ENCODE measurements at places on chromosomes 7 and 10.

GRCh38 chr7:123351516-123352505 is 152.0 kb upstream of the SLC13A1 start:
- no peak overlapping the region for H3K27ac ChIP-seq
- no peaks in the 10 kb centered on the region for H3K36me3 ChIP-seq
- no peak for DNase-seq
- H3K4me3 ChIP-seq = no peak overlapping the region

GRCh38 chr10:25888627-25889026 is 45.4 kb upstream of the MYO3A start:
- H3K27me3 ChIP-seq = peaks cover 13% of the 10 kb centered on the region
- DNase-seq = no peak
- H3K4me1 ChIP-seq = no peaks in the 10 kb centered on the region
- H3K27ac ChIP-seq = no peak overlapping the region
- no peaks in the 10 kb centered on the region for H3K36me3 ChIP-seq

DNA sequence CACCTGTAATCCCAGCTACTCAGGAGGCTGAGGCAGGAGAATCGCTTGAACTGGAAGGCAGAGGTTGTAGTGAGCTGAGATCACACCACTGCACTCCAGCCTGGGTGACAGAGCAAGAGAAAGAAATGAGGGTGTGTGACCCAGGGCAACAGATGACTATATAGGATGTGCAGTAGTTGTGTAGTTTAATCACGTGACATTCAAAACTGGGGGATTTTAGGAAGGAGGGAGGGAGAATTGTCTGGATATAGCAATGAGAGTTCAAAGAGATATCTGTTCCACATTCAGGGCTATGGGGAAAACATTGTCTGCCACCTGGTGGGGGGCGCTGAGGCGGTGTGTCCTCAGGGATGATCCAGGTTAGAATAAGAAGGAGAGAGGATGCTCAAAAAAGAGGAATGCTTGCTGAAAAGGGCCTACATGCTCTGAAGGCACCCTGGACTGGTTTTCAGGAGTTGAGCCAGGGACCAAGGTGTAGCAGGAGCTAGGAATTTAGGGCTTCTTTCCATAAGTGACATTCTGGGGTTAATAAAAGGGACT is 7.8 kb upstream of the ZYX start:
- H3K4me3 ChIP-seq = no peak overlapping the region
- H3K36me3 ChIP-seq = peaks cover 1% of the 10 kb centered on the region
- H3K27ac ChIP-seq = no peak overlapping the region

DNA sequence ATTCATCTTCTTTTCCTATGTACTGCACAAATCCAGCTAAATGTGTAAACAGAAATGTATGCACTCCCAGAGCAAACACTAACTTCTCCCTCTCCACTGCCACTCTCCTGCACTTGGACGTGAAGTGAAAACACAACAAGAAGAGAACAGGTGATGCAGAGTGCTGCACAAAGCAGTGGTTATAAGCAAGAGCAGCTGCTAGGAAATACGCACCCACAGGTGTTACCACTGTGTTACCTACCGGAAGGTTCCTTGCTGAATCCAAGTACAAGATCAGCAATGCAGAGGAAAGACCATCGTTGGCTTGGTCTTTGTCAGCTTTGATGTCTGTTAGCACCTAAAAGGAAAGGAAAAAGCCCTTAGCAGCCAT is 54.6 kb upstream of the NCAPG2 start:
- no peak overlapping the region for H3K4me3 ChIP-seq
- H3K27ac ChIP-seq = no peak overlapping the region
- H3K4me1 ChIP-seq = no peaks in the 10 kb centered on the region
- H3K36me3 ChIP-seq = peaks cover 60% of the 10 kb centered on the region

- no peak overlapping the region for H3K27ac ChIP-seq
- H3K27me3 ChIP-seq = no peaks in the 10 kb centered on the region
- H3K4me1 ChIP-seq = no peaks in the 10 kb centered on the region
- DNase-seq = no peak
- H3K36me3 ChIP-seq = peaks cover 4% of the 10 kb centered on the region
Measured at GRCh38 chr7:40418983-40419382, 284.2 kb downstream of the SUGCT start.

DNA sequence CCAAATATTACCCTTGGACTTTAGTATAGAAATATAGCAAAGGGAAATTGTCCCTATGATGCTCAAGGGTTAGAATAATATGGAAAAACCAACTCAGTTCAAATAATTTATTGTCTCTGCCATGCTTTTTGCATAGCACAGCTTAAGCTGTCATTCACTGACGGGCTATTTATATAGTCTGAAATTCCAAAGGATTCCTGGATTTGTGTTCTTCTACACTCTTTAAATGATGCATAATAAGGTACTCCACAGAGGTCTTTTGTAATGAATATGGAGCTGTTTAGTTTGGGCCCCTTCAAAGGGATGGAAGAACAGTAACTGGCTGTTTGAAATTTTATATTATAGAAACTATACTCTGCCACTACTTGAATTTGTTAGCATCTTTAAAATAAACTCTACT is 276.6 kb upstream of the FERD3L start:
- no peaks in the 10 kb centered on the region for H3K27me3 ChIP-seq
- no peak overlapping the region for H3K27ac ChIP-seq
- H3K4me3 ChIP-seq = no peak overlapping the region
- no peaks in the 10 kb centered on the region for H3K4me1 ChIP-seq
- no peaks in the 10 kb centered on the region for H3K36me3 ChIP-seq

DNA sequence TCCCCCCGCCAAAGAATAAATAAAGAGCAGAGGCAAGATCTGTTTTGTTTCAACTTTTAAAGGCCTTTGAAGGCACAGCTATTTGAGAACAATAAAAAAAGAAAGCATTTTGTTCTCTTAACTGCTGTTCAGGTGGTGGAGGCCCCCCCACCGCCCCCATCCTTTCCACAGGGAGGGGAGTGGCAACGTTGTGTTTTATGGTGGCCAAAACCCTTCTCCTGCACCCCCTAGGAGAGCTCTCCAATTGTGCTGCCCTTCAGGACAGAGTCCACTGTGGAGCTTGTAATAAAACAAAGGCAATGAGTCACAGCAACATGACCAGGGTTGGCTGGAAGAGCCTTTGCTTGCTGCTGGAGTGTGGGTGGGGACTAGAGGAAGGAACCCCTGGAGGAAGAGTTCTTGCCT is 987.9 kb downstream of the KCNMA1 start:
- no peak for DNase-seq
- H3K4me1 ChIP-seq = no peaks in the 10 kb centered on the region
- H3K4me3 ChIP-seq = no peak overlapping the region

- peaks cover 17% of the 10 kb centered on the region for H3K27me3 ChIP-seq
- H3K27ac ChIP-seq = no peak overlapping the region
- H3K36me3 ChIP-seq = no peaks in the 10 kb centered on the region
Measured at GRCh38 chr7:46229409-46229808, 308.3 kb upstream of the IGFBP3 start.

DNA sequence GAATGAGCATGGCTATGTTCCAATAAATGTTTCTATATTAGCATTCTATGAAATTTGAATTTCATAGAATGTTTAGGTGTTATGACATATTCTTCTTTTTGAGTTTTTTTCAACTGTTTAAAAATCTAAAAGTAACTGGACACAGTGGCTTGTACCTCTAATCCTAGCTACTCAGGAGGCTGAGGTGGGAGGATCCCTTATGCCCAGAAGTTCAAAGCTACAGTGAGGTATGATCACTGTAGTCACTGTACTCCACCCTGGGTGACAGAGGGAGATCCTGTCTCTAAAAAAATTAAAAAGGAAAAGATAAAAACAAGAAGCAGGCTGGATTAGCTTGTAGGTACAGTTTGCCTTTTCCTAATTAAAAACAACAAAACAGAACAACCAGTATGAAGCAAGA is 95.1 kb downstream of the NRBF2 start:
- no peak overlapping the region for H3K4me3 ChIP-seq
- peaks cover 28% of the 10 kb centered on the region for H3K4me1 ChIP-seq
- no peaks in the 10 kb centered on the region for H3K27me3 ChIP-seq
- H3K36me3 ChIP-seq = peaks cover 12% of the 10 kb centered on the region
- H3K27ac ChIP-seq = peak overlapping the region; percentile 93

GRCh38 chr7:114160925-114161324 is 242.1 kb upstream of the PPP1R3A start:
- H3K4me3 ChIP-seq = no peak overlapping the region
- no peaks in the 10 kb centered on the region for H3K27me3 ChIP-seq
- H3K4me1 ChIP-seq = no peaks in the 10 kb centered on the region
- H3K27ac ChIP-seq = no peak overlapping the region
- H3K36me3 ChIP-seq = no peaks in the 10 kb centered on the region

- H3K27me3 ChIP-seq = no peaks in the 10 kb centered on the region
- H3K36me3 ChIP-seq = peaks cover 27% of the 10 kb centered on the region
- no peaks in the 10 kb centered on the region for H3K4me1 ChIP-seq
- no peak overlapping the region for H3K27ac ChIP-seq
- H3K4me3 ChIP-seq = no peak overlapping the region
Measured at GRCh38 chr7:127996253-127997071, 34.8 kb downstream of the LRRC4 start.

GRCh38 chr10:287026-287709 is 151.9 kb downstream of the ZMYND11 start:
- H3K27me3 ChIP-seq = no peaks in the 10 kb centered on the region
- peaks cover 4% of the 10 kb centered on the region for H3K36me3 ChIP-seq
- H3K4me3 ChIP-seq = no peak overlapping the region
- H3K4me1 ChIP-seq = peaks cover 25% of the 10 kb centered on the region
- no peak overlapping the region for H3K27ac ChIP-seq

GRCh38 chr10:131698986-131699385 is 201.8 kb upstream of the PPP2R2D start:
- H3K27me3 ChIP-seq = no peaks in the 10 kb centered on the region
- H3K36me3 ChIP-seq = no peaks in the 10 kb centered on the region
- H3K4me1 ChIP-seq = no peaks in the 10 kb centered on the region
- no peak overlapping the region for H3K4me3 ChIP-seq
- DNase-seq = no peak
- H3K27ac ChIP-seq = no peak overlapping the region

- no peaks in the 10 kb centered on the region for H3K36me3 ChIP-seq
- no peak overlapping the region for H3K27ac ChIP-seq
- DNase-seq = no peak
- H3K27me3 ChIP-seq = no peaks in the 10 kb centered on the region
Measured at GRCh38 chr10:74445493-74445892, 294.5 kb downstream of the ADK start.

DNA sequence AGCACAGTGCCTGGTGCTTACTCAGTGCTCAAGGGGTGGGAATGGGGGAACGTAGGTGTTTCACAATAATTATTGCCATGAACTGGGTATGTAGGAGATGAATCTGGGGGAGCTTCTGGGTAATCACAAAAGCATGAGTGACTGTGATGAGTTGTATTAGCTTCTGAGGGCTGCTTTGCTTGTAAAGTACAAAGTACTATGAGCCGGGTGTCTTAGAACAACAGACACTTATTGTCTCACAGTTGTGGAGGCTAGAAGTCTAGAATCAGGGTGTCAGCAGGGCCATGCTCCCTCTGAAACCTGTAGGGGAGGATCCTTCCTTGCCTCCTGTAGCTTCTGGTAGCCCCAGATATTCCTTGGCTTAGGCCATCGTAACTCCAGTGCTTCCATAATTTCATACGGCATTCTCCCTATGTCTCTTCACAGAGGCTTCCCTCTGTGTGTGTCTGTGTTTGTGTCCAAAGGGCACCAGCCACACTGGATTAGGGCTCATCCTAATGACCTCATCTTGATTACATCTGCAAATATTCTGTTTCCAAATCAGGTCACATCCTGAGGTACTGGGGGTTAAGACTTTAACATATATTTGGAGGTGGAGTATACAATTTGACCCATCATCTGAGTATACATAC is 84.8 kb upstream of the AGBL3 start:
- peaks cover 23% of the 10 kb centered on the region for H3K27me3 ChIP-seq
- no peak overlapping the region for H3K4me3 ChIP-seq
- no peak overlapping the region for H3K27ac ChIP-seq

DNA sequence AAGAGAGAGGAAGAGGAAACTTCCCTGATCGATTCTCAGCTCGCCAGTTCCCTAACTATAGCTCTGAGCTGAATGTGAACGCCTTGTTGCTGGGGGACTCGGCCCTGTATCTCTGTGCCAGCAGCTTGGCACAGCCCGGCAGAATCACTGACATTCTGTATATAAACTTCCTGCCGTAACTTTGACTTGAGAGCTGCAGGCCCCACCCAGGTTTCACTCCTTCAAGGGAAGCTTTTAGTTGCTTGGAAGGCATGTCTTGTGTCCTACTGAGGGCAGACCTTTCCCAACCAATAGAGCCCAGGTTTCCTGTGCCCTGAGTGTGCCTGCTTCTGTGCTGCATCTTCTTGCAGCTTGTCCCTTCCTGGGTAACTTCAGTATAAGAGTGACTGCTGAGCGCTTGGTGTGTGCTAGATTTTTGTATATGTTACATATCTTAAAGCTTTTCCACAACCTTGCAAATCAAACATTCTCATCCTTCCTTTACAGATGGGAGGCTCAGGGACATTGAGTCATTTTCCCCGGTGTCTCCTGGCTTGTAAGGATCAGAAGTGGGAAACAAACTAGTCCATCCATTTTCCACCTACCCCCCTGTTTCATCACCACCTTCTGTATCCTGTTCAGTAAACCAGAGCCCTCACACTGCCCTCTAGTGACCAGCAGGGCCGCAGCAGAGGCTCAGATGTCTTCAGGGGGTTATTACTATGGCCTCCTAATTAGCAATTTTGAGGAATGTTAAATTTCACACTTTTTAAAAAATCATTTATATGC is 225.2 kb upstream of the PRSS58 start:
- no peak overlapping the region for H3K4me3 ChIP-seq
- H3K4me1 ChIP-seq = peaks cover 28% of the 10 kb centered on the region
- H3K27ac ChIP-seq = peak overlapping the region; percentile 70
- H3K27me3 ChIP-seq = no peaks in the 10 kb centered on the region
- no peak for DNase-seq

GRCh38 chr10:59580026-59580863 is 129.4 kb downstream of the SLC16A9 start:
- H3K27ac ChIP-seq = no peak overlapping the region
- no peak for DNase-seq
- no peak overlapping the region for H3K4me3 ChIP-seq
- H3K27me3 ChIP-seq = peaks cover 22% of the 10 kb centered on the region
- no peaks in the 10 kb centered on the region for H3K4me1 ChIP-seq
- H3K36me3 ChIP-seq = no peaks in the 10 kb centered on the region

- H3K4me1 ChIP-seq = no peaks in the 10 kb centered on the region
- DNase-seq = no peak
- H3K36me3 ChIP-seq = no peaks in the 10 kb centered on the region
- H3K4me3 ChIP-seq = no peak overlapping the region
- H3K27me3 ChIP-seq = no peaks in the 10 kb centered on the region
- H3K27ac ChIP-seq = no peak overlapping the region
Measured at GRCh38 chr7:103710247-103710646, 264.2 kb upstream of the SLC26A5 start.

- no peaks in the 10 kb centered on the region for H3K36me3 ChIP-seq
- peaks cover 9% of the 10 kb centered on the region for H3K27me3 ChIP-seq
- no peak overlapping the region for H3K4me3 ChIP-seq
- no peak for DNase-seq
Measured at GRCh38 chr7:115096262-115096661, 174.4 kb downstream of the MDFIC start.

DNA sequence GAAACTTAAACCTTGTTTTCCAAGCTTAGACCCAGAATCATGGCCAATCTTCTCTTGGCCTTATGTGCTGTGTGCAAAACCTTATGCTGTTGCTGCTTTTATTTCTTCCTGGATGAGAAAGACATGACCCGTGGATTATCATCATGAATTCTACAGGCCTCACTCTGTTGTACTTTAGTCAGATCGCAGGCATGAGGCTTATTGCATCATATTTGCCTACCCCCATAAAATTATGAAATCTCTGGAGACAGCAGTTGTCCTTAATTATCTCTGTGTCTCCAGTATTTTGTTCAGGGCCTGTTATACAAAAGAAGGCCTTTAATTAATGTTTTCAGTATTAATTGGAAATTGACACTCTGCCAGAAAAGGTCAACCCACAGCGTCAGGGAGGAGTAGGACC is 71.6 kb downstream of the PLCE1 start:
- no peak overlapping the region for H3K4me3 ChIP-seq
- no peak for DNase-seq
- H3K36me3 ChIP-seq = peaks cover 2% of the 10 kb centered on the region
- H3K27ac ChIP-seq = no peak overlapping the region
- no peaks in the 10 kb centered on the region for H3K4me1 ChIP-seq
